T-helper 22 cell (primary cell): ENCODE measurements at places on chromosomes 13 and 19.

DNA sequence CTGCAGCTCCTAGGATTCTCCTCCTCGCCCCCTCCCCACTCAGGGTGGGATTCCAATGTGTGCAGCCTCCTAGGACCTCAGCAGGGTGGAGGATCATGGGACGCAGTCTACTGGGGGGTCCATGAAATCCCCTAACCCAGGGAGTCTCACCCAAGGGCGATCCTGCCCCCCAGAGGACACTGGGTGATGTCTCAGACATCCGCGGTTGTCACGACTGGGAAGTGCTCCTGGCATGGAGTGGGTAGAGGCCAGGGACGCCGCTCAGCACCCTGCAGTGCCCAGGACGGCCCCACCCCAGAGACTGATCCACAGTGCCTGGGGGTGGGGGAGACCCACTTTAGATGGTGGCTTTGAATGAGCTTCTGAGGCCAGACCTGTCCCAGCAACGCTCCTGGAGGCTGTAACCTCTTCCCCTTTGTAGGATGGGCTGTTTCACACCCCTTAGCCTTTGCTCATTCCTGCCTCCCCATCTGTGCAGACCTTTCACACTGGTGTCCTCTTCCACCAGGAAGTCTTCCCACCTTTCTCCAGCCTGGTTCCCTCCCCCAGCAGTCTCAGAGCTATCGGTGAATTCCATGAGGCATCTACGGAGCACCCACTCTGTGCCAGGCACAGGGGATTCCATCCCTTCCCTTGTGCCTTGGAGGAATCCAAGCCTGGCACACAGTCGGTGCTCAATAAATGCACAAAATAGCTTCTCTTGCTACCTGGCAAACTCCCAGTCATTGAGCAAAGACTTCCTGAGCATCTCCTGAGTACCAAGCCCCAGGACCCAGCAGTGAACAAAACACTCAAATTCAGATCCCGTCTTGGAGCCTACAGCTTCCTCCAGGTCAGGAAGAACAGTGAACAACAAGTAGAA lies 10.5 kb downstream of the SMIM24 start:
- DNase-seq: no peak

GRCh38 chr19:18009412-18010066 lies 1.6 kb downstream of the ARRDC2 start:
- DNase-seq: no peak

DNA sequence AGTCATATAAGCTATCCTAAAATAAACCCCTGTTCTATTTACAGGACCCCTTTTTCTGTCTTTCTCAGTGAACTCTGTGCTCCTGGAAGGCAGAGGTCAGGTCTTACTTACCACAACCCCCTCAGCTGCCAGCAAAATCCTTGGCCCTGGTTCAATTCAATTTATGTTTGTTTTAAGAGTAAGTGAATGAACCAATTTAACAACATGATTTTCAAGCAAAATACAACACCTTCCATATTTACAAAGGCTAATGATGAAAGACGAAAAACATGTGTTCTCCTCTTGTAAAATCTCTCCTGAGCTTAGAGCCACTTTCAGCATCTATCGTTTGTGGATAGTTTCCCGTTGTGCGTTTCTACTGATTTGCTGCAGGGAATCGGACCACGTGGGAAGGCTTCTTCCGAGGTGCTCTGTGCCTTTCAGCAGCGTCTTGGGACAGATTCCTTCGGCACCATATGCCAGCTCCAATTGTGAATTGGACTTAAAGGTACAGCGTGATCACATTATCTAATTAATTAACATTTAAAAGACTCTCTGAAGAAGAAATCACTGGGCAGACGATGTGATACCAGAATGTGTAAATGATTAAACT lies 411.7 kb downstream of the IRS2 start:
- no peak for DNase-seq

DNA sequence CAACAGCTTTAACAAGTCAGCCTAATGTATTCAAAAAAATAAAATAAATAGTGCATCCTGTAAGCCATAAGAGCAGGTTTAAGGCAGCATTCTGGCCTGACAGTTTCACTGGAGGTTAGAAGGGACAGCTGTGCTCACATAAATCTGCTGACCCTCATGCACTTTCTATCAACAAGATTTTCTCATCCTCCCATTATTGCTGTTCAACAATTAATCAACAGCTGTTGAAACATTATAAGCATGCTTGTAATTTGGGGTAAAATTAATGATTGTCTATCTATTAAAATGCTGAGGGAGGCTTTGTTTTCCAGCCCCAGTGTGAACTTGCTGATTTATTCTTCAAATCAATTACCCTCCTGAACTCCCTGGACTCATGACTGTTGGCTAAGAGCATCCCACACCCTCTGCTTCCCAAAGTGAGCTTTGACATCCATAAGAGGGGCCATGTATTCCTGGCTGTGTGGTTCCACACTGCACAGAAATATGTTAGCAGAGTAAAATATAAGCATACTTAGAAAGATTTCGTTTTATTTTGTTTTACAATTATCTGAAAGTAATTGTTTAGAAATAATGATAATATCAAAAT lies 492.4 kb downstream of the EFNB2 start:
- DNase-seq: no peak

- DNase-seq: no peak
Observed at GRCh38 chr13:73286942-73287620, 228.3 kb downstream of the KLF5 start.

GRCh38 chr19:18437491-18438330 lies at the start of gene ISYNA1:
ISYNA1 (minus strand) TSS chr19:18438133; CDS start chr19:18437979, 154 bp downstream.
- peak; percentile 61 for DNase-seq

DNA sequence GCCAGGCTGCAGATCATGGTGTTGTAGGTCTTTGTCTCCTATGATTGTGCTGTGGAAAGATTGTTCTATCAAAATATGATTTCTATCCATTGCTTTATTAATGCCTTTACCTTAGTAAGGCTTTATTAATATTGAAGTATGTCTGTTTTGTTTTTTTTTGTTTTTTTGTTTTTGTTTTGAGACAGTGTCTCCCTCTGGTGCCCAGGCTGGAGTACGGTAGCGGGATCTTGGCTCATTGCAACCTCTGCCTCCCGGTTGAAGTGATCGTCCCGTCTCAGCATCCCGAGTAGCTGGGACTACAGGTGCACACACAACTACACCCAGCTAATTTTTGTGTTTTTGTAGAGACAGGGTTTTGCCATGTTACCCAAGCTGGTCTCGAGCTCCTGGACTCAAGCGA lies 7.7 kb downstream of the IRGC start:
- no peak for DNase-seq

DNA sequence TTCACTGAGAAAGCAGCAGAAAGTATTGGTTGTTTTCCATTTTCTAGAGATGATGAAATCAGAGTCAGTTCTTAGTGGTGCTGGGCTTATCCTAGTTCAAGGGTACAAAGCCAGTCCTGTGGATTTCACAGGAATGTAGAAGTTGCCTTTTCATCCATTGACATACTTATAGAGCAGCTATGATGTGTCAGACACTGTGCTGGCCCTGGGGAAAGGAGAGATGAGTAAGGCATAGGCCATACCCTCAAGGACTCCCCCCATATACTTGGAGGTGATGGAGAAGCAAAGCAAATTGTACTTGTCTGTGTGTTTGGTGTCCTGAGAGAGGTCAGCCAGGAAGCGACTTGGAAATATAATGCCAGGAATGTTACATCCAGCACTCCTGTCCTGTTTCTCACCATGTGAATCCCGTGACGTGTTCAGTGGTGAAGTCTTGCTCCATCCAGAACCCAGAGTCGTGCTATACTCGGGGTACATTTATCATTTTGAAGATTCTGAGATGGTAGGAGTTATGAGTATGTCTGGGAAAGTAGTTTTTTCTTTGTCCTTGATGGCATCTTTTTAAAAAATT lies 22.6 kb downstream of the ERCC5 start:
- no peak for DNase-seq

- DNase-seq: no peak
Observed at GRCh38 chr19:39246951-39247669, 1.5 kb downstream of the IFNL4 start.

GRCh38 chr19:2865334-2866100 lies 1.6 kb upstream of the ZNF556 start:
- DNase-seq: no peak

DNA sequence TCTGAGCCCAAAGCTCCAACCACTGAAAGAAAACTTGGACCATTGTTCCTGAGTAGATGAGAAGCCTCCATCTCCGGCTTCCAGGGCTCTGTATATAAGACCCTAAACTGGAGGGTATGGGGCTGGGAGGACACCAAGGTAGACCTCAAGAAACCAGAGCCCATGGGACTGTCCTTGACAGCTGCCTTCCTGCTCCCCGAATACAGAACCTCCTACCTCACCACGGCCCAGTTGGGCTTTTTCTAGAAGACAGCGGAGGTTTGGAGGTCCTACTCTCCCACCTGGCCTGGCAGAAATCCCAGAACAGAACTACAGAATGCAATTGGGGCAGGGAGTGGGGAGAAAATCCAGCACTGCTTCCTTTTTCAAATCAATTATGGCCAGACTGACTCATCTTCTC lies 177.3 kb upstream of the ZNF507 start:
- DNase-seq: no peak

GRCh38 chr13:73138638-73139491 lies 80.1 kb downstream of the KLF5 start:
- no peak for DNase-seq

- no peak for DNase-seq
Observed at GRCh38 chr13:113508521-113509254, 18.2 kb upstream of the DCUN1D2 start.

DNA sequence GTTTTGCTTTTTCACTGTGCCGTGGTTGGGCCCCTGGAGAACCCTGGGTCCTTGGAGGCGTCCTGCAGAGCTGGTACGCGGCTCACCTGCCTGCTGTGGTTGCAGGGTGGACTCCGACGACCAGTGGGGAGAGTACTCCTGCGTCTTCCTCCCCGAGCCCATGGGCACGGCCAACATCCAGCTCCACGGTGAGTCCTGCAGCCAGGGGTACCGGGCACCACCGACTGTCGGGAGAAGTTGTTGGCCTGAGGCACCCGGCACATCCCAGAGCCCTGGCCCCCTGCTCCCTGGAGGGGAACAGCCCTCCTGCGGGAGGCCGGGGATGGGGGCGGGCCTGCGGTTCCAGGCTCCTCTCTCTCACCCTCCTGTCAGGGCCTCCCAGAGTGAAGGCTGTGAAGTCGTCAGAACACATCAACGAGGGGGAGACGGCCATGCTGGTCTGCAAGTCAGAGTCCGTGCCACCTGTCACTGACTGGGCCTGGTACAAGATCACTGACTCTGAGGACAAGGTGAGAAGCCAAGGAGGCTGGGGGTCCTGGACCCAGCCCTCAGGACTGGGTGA lies 8.0 kb downstream of the BSG start:
- no peak for DNase-seq

DNA sequence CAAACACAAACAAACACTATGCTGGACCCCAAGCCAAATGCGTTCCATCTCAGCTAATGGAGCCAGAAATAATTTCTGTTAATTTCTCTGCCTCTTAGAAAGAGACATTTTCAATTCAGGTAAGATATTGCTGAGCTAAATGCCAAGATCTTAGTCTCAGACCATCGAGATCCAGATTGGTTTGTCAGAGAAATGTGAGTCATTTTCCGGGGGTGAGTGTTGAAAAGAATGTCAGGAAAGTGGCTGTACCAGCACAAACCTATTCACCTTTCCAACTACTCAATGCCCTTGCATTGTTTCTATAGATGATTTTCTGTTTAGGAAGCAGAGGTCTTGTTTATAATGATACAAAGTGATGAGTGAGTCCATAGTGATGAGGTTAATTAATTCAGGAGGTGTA lies 266.8 kb upstream of the TSHZ3 start:
- no peak for DNase-seq

GRCh38 chr19:7715671-7716070 lies 13.7 kb upstream of the FCER2 start:
- no peak for DNase-seq

GRCh38 chr19:40661616-40662015 lies 28.8 kb downstream of the NUMBL start:
- DNase-seq: no peak

DNA sequence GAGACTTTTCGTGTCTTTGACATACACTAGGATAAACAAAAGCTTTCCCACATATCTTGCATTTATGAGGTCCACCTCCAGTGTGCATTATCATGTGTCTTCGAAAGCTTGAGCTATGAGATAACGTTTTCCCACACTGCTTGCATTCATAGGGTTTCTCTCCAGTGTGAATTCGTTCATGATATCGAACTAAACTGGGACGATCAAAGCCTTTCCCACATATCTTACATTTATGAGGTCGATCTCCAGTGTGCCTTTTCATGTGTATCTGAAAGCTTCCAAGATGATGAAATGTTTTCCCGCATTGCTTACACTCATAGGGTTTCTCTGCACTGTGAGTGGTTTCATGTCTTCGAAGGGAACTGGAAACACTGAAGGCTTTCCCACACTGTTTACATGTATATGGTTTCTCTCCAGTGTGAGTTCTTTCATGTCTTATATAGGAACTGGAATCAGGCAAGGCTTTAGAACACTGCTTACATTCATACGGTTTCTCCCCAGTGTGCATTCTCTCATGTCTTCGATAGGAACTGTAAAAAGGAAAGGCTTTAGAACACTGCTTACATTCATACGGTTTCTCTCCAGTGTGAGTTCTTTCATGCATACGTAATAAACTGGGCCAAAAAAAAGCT lies 14.5 kb downstream of the ZNF563 start:
- DNase-seq: no peak

DNA sequence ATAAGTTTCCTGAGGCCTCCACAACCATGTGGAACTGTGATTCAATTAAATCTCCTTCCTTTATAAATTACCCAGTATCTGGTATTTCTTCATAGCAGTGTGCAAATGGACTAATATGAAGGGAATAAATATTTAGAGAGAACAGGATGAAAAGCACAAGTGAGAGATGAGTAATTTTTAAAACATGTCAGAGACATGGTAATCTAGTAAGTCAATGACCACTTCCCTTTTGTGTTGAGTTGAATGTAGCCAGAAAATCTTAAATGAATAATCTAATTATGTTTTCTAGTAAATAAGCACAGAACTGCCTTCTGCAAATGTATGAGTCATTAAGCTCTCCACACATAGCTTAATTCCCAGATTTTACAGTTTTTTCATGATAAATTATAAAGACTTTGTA lies 524.1 kb upstream of the SLITRK5 start:
- no peak for DNase-seq

DNA sequence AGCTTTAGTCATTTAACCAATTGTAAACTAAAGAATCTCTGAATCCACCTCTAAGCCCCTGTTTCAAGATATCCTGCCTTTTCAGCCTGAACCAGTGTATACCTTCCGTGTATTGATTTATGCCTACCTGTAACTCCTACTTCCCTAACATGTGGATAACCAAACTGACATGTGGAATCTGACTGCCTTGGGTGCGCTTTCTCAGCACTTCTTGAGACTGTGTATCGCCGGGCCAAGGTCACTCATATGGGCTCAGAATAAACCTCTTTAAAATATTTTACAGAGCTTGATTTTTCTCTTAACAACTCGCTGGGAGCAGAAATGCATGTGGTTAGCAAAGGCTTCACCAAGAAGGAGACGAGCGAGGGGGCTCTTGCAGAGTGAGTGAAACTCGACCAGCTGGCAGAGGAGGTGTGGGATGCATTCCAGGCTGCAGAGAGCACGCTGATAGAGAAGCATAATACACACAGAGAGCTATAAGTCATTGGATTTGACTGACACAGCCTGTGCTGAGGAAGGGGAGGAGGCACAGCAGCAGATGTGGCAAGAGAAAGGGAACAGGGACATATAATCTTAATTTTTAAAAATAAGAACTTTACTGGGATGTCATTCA lies 268.2 kb upstream of the MAB21L1 start:
- no peak for DNase-seq

GRCh38 chr13:28268800-28269223 lies 130.5 kb downstream of the PAN3 start:
- DNase-seq: no peak
